Activated T-helper 17 cell treated with anti-CD3 and anti-CD28 coated beads, Interleukin-2, amount 50 U/mL, for 72 hours (primary cell): ENCODE measurements at places on chromosomes 6 and 20.

DNA sequence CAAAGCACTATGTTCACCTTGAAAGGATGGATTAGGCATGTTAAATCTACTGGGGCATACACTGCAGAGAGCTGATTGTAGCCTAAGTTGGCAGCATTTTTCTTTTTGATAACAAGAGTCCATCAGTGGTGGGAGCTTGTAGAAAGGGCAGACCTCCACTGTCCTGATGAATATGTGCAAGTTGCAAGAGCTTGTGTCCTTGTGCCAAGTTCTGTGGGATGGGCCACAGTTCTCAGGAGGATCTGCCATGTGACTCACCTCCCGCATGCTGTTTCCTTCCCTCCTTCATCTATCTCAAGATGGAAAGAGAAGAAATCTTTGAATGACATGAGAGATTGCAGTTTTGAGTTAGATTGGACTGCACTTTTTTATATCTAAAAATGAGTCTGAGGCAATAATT, 58.3 kb upstream of the GGTLC1 start:
- no peaks in the 10 kb centered on the region for H3K36me3 ChIP-seq
- H3K27ac ChIP-seq: no peak overlapping the region
- H3K4me1 ChIP-seq: peaks cover 22% of the 10 kb centered on the region

- H3K4me3 ChIP-seq: no peak overlapping the region
- no peak for ATAC-seq
- no peak overlapping the region for H3K27ac ChIP-seq
- no peaks in the 10 kb centered on the region for H3K4me1 ChIP-seq
Measured at GRCh38 chr6:7438011-7438410, 48.4 kb downstream of the RIOK1 start.

DNA sequence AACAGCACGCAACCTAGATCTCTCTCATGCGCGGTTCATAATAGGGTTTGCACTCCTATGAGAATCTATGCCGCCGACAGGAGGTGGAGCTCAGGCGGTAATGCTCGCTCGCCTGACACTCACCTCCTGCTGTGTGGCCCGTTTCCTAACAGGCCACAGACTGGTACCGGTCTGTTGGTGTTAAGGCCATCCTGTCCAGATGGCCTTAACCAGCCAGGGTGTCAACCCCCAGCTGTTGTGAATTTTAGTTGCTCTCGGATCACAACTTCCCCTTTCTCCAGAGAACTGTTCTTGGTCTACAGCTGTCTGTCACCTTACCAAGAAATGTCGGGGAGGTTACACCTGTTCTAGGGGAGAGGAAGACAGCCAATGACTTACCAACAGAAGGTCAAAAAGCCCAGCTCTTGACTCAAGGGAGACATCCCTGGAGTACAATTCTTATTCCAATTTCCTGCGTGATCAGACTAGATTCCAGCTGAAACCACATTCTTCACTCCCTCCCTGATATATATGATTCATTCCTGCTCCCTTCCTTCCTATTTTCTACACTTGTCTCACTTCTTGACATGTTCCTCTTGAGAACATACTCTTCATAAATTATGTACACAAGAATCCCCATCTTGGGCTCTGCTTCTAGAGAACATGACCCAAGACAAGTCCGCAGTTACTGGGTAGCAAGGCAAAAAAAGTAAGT, 23.1 kb upstream of the DNAAF9 start:
- H3K27me3 ChIP-seq: peaks cover 8% of the 10 kb centered on the region
- ATAC-seq: no peak
- no peaks in the 10 kb centered on the region for H3K36me3 ChIP-seq
- no peaks in the 10 kb centered on the region for H3K4me1 ChIP-seq
- H3K27ac ChIP-seq: no peak overlapping the region
- H3K4me3 ChIP-seq: no peak overlapping the region

DNA sequence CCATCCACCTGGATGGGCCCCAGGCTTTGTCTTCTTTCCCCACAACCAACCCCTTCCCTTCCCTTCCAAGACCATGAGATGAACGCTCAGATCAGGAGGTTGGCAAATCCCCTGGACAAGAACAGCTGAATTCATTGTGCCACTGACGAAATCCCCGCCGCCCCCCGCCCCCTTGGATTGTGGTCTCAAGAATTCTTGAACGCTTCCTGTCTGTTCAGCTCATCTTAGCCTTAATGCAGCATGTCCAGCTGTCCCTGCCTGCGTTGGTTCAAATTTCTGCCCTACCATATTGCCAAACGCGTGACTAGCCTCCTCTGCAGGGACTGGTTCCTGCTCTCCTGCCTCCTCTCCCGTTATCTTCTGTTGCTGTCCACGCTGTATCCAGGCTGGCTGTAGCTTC, 133.2 kb downstream of the CDH4 start:
- no peaks in the 10 kb centered on the region for H3K4me1 ChIP-seq
- no peak for ATAC-seq
- H3K27me3 ChIP-seq: peaks cover 5% of the 10 kb centered on the region

DNA sequence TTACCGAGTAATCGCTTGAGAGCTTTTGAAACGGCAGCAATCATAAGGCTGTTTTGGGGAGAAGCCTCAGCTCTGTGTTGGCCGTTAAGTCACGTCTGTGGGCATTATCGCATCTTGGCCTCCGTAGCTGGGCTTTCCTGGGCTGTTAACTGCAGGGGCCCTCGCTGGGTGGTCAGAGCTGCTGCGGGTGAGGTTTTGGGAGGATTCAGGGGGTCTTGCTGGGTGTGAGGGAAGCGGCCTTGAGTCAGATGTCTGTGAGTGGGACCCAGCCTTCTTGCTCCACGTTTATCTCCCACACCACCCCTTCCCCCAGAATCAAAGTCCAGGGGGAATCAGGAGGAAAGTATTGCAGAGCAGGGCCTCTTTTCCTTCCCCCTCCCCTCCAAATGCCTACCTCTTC, 3.2 kb upstream of the APCDD1L start:
- no peak overlapping the region for H3K4me3 ChIP-seq
- no peak overlapping the region for H3K27ac ChIP-seq

DNA sequence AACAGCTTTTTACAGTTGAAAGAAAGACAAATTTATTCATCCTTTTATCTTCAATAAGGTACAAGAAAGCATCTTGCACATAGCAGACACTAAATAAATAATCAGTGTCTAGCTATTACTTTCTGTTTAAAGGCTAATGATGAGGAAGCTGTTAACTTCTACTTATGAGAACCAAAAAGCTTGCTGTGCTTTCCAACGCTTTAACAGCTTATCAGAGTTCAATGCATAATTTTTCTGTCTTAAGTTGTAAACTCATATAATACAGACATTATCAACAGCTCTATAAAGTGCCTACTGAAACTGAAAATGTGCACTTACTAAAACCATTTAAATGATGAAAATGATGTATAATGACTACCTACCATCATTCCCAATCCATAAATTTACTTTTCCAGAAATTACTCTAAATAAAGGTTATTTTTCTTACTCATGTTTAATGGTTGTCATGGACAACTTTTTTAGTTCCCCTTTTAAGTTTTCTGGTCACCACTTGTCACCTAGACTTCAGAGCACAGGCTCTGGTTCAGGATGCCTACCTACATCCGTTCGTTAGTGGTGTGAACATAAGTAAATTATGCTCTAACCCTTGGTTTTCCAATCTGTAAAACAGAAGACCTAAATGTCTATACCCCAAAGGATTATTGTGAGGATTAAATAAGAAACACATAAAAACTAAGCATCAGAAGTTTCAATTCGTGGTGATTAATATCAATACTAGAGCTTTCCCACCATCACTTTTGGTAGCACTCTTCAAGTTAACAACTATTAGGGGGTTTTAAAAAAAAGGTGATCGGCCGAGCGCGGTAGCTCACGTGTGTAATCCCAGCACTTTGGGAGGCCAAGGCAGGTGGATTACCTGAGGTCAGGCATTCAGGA, 8.0 kb downstream of the PNISR start:
- H3K27ac ChIP-seq: no peak overlapping the region
- peak; percentile 52 for ATAC-seq
- peaks cover 23% of the 10 kb centered on the region for H3K4me1 ChIP-seq
- H3K36me3 ChIP-seq: peaks cover 75% of the 10 kb centered on the region
- H3K27me3 ChIP-seq: no peaks in the 10 kb centered on the region

DNA sequence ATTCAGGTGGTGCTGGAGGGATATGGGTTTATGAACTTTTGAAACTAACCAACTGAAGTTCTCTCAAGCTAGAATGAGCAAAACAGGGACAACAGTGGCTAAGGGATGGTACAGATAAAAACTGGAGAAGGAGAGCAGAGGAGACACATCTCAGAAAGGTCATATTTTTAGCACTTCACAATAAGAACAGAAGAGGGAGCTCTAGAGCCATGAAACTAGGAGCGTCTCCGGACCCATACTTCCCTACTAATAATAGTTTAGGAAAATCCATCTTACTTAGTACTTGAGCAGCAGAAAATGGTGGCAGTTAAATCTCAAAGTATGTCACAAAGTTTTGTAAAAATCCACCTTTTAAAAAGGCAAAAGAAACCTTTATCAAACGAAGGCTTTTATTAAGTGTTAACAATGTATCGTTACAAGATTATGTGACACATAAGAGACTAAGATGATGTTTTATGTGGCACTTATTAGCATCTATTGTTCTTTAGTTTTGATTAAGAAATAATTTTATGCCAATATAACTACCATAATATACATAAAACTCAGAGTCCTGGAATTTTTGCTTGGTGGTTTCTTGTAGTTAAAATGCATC, 278.6 kb downstream of the TBC1D32 start:
- no peaks in the 10 kb centered on the region for H3K27me3 ChIP-seq
- no peak overlapping the region for H3K27ac ChIP-seq
- no peaks in the 10 kb centered on the region for H3K4me1 ChIP-seq
- H3K36me3 ChIP-seq: no peaks in the 10 kb centered on the region
- ATAC-seq: no peak
- no peak overlapping the region for H3K4me3 ChIP-seq

- H3K27me3 ChIP-seq: peaks cover 41% of the 10 kb centered on the region
- no peak for ATAC-seq
- no peak overlapping the region for H3K27ac ChIP-seq
- no peaks in the 10 kb centered on the region for H3K36me3 ChIP-seq
- H3K4me1 ChIP-seq: peaks cover 8% of the 10 kb centered on the region
Measured at GRCh38 chr20:64161356-64162238, 2.7 kb upstream of the MYT1 start.

- no peak for ATAC-seq
- peaks cover 5% of the 10 kb centered on the region for H3K4me1 ChIP-seq
- H3K27me3 ChIP-seq: no peaks in the 10 kb centered on the region
- H3K4me3 ChIP-seq: no peak overlapping the region
- H3K36me3 ChIP-seq: no peaks in the 10 kb centered on the region
- peak overlapping the region; percentile 49 for H3K27ac ChIP-seq
Measured at GRCh38 chr20:62732842-62733525, 24.3 kb downstream of the NTSR1 start.

- no peaks in the 10 kb centered on the region for H3K36me3 ChIP-seq
- no peak for ATAC-seq
- no peak overlapping the region for H3K27ac ChIP-seq
- no peak overlapping the region for H3K4me3 ChIP-seq
- no peaks in the 10 kb centered on the region for H3K4me1 ChIP-seq
- no peaks in the 10 kb centered on the region for H3K27me3 ChIP-seq
Measured at GRCh38 chr6:111938710-111939109, 65.5 kb upstream of the FYN start.
